ENCODE measurements at places on chromosomes 2 and 18.

DNA sequence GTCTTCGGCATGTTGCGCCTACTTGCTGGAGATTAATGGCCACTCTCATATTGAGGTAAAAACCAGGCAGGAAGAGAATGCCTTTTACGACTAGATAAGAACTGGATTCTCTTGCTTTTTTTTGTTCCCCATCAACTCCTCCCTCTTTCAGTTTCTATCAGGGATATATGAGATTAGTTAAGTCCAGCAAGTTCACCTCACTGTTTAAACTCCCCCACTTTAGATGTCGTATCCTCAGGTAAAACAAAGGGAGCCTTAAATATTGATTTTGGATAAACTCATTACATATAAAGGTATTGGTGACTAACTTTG is 98.4 kb downstream of the PLEKHM3 start:
- no peak for DNase-seq

GRCh38 chr2:48202863-48203642 is 296.8 kb upstream of the FBXO11 start:
- DNase-seq, result no peak

DNA sequence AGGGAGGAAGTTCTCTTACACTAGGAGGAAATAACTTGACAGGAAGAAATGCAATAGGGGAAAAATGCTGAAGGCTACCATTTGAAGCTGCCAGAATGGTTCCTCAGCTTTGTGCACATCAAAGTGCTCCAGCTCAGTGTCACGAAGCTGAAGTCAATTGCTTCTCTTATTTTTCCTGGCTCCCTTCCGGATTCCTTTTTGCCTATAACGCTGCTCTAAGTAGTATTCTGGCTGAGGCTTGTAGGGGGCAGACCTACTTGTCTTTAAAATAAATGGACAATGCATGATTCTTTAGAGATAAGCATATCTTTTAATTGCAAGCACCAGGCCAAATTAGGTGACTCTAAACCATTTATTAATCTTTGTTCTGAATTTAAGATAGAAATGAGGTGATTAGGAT is 60.3 kb upstream of the SCN1A start:
- DNase-seq, result no peak

- DNase-seq, result no peak
Measured at GRCh38 chr2:210557721-210558120, 1.3 kb downstream of the CPS1 start.

GRCh38 chr2:131801210-131801744 is 273.6 kb downstream of the CCDC74A start:
- DNase-seq, result no peak

- DNase-seq, result peak; percentile 94
Measured at GRCh38 chr2:26002632-26003310, 20.5 kb upstream of the KIF3C start.
